Activated CD4-positive, alpha-beta T cell treated with anti-CD3 and anti-CD28 coated beads for 24 hours (primary cell): ENCODE measurements at places on chromosomes 1 and 21.

- DNase-seq: no peak
These were observed 36.9 kb upstream of the QSOX1 start for GRCh38 chr1:180117764-180118116.

- no peak for DNase-seq
These were observed 74.6 kb downstream of the DPT start for GRCh38 chr1:168654198-168654915.

GRCh38 chr1:19395678-19396192 is 83.6 kb downstream of the SLC66A1 start:
- no peak for DNase-seq

GRCh38 chr1:228289996-228290881 is 82.4 kb downstream of the OBSCN start:
- no peak for DNase-seq

GRCh38 chr21:34280389-34280795 is 83.4 kb upstream of the KCNE2 start:
- DNase-seq: no peak

GRCh38 chr1:46948629-46949416 is 7.5 kb upstream of the CYP4A11 start:
- DNase-seq: no peak

DNA sequence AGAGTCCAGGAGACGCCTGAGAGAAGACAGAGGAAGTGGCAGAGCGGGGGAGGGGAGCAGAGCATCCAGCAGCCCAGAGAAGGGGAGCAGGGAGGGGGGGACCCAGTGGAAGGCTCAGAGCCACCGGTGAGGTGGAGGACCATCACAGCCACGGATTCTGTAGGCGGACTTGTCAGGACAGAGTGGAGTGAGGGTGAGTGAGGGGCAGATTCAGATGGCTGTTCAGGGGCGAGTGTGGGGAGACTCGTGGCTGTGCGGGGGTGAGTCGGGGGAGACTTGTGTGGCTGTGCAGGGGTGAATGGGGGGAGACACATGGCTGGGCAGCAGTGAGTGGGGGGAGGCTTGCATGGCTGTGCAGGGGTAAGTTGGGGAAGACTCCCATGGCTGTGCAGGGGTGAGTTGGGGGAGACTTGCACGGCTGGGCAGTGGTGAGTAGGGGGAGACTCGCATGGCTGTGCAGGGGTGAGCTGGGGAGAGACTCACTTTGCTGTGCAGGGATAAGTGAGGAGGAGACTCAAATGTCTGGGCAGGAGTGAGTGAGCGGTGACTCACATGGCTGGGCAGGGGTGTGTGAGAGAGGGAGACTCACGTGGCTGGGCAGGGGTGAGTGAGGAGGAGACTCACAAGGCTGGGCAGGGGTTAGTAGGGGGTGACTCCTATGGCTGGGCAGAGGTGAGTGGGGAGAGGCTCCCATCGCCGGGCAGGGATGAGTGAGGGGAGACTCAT is 56.8 kb upstream of the ABCG1 start:
- no peak for DNase-seq

GRCh38 chr21:38170283-38170682 is 86.5 kb upstream of the KCNJ15 start:
- DNase-seq: no peak

- no peak for DNase-seq
These were observed 338 bp upstream of the TOR1AIP1 start for GRCh38 chr1:179881642-179882252.

DNA sequence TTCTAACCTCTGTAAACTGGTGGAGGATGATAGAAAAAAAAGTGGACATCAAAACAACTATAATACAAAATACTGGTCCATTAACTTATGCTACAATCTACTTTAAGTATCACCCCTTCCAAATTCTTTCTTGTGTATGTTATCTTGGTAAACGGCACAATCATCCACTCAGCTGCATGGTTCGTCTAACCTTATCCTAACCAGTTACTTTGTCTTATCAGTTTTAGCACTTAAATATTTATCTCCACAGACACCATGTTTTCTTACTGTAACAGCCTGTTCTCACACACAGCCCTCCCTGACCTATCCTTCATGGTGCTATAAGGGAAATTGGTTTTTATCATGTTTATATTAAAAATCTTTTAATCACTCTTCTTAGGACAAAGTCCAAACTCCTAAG is 157.2 kb downstream of the PTGER3 start:
- no peak for DNase-seq

GRCh38 chr21:38850277-38850951 is 44.7 kb downstream of the ETS2 start:
- no peak for DNase-seq

DNA sequence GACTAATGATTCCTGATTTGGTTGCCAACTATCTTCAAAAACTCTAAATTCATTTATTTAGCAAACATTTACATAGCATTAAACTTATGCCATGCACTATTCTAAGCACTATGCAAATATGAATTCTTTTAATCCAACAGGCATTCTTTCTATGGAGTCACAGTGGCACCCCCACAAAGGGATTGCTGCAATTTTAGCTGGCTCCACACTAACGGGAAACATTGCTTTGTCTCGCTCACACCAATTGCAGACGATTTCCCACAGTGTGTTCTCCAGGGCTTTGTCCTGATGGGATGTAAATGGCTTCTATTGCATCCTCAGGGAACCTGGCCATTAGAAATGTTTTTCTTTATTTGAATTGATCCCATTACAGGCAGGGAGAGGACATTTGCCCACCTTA is 259.1 kb downstream of the BARHL2 start:
- no peak for DNase-seq

- DNase-seq: no peak
These were observed 68.7 kb upstream of the ROR1 start for GRCh38 chr1:63705078-63705477.

GRCh38 chr1:85344256-85344694 is 67.8 kb upstream of the BCL10 start:
- DNase-seq: no peak
